ENCODE measurements at places on chromosomes 7 and 10.

DNA sequence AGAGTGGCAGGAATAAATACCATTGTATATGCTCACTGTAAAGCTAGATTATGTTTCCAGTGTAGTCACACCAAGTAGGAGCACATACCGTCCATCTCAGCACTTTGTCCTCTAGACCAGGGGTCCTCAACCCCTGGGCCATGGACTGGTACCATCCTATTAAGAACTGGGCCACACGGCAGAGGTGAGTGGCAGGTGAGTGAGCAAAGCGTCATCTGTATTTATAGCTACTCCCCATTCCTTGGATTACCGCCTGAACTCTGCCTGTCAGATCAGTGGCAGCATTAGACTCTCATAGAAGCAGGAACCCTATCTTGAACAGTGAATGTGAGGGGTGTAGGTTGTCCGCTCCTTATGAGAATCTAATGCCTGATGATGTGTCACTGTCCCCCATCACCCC is 735.3 kb downstream of the MAGI2 start:
- DNase-seq, result no peak

DNA sequence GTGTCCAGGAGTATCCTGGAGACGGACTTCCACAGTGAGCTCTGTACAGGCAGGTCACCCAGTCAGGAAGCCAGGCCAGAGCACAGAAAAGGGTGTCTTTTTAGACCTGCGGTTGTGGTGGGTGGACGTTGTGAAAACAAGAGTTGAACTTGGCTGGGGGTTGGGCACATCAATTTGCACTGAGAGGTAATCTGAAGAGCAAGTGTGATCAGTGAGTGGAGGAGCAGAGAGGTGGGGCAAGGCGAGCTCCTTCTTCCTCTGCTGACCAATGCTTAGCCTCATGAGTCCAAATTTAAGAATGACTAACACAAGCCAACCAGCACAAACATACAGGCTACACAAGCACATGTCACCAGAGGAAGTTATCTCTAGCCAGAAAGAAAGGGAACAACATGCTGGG is 310.8 kb downstream of the TCERG1L start:
- no peak for DNase-seq

GRCh38 chr10:77223526-77224460 is 413.8 kb downstream of the KCNMA1 start:
- DNase-seq, result no peak

GRCh38 chr10:48791267-48791928 is 106.7 kb downstream of the WDFY4 start:
- DNase-seq, result no peak

DNA sequence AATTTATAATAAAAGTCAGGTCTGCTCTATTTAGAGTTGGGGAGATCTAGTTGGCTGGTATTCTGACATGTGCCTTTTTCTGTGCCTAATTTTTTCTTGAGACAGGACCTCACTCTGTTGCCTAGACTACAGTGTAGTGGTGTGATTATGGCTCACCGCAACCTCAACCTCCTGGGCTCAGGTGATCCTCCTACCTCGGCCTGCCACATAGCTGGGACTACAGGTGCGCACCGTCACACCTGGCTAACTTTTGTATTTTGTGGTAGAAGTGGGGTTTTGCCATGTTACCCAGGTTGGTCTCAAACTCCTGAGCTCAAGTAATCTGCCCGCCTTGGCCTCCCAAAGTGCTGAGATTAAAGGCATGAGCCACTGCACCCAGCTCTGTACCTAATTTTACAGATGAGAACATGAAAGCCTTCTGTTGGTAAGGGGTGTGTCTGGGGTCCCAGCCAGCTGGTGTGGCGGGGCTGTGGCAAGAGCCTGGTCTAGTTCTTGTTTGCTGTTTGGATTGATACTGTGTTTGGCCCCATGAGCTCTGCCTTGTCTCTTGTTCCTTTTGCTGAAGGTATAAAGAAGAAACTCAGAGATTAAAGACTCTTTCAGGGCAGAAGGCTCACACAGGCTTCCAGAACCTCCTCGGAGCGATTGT is 31.4 kb downstream of the POR start:
- DNase-seq, result no peak

GRCh38 chr10:22764639-22765038 is 50.3 kb upstream of the PIP4K2A start:
- peak; percentile 39 for DNase-seq

DNA sequence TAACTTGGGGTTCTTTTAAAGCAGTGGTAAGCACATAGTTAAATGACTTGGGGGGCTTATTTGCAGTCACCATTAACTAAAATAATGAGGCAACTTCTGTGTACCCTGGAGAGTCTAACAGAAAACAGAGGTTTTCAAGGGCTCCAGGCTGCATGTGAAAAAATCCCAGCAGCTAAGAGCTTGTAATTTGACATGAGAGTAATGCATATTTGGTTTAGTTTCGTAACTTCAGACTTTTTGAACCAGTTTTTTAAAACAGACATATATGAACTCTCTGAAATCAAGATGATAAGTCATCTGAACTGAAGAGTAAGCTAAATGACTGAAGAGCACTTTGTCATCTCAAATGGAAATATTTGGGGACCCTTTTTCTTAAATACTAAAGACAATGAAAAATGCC is 40.2 kb upstream of the IFRD1 start:
- DNase-seq, result peak; percentile 70

All from cardiac fibroblast (primary cell).